ENCODE measurements at places on chromosomes 1 and 21.
A peak's percentile ranks its signal among the peaks of the same experiment; 100 is the strongest.

DNA sequence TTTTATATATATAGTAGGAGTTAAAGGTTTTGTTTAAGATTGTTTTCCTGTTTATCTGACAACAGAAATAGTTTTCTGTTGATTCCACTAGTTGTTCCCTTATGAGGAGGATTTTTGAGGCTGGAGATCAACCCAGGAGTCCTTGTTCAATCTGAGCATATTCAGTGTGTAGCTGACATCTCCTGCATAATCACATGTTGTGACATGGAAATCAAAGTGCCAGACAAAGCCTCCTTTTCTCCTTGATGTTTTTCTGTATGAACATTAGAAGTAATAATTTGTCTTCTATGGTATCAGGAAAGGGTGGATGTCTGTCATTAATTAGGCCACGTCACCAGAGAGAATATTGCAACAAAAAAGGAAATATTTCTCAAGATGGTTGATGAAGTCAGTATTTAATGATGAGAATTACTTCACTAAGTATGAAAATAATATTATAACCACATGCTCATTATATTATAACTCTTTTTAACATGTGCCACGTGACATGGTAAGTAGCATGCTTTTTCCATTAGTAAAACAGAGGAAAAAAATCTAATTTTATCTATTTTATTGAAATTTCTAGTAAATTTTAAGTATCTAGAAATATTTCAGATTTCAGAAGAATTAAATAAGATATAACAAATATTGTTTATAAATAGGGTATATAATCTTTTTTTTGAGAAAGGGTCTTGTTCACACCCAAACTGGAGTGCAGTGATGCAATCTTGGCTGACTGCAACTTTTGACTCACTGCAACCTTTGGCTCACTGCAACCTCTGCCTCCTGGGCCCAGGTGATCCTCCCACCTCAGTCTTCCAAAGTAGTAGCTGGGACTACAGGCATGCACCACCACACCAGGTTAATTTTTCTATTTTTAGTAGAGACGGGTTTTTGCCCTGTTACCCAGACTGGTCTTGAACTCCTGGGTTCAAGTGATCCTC lies 223.5 kb downstream of the HMCN1 start:
- no peak for DNase-seq

DNA sequence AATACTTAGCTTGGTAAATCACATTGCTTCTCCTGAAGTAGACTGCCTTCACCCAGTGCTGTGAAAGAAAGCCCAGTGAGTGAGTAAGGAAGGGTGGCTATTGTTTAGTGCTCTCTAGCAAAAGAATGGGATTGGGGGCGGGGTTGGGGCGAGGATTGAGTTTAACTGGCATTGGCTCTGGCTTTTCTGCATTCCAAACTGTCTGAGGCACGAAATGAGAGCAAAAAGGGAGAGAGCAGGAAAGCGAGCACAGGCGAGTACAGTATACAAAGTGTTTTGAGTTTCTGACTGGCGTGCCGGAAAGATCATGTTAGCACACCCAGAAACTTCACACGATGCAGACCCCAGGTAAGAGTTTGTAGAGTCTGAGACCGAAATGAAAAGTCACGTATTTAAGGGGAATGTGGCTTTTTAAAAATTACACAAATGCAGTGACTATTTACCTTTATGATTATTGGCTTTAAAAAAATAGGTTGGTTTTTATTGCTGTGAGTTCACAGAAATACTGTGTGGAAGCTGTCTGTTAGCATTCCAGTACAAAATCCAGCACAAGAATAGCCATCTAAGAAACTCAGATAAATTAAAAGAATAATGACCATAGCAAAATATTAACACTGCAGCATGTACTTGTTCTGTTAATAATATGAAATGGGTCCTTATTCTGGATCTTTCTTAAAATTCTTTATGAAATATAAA lies 155.4 kb downstream of the CLEC20A start:
- no peak for DNase-seq

GRCh38 chr21:19275065-19275464 lies 871.5 kb upstream of the TMPRSS15 start:
- no peak for DNase-seq

DNA sequence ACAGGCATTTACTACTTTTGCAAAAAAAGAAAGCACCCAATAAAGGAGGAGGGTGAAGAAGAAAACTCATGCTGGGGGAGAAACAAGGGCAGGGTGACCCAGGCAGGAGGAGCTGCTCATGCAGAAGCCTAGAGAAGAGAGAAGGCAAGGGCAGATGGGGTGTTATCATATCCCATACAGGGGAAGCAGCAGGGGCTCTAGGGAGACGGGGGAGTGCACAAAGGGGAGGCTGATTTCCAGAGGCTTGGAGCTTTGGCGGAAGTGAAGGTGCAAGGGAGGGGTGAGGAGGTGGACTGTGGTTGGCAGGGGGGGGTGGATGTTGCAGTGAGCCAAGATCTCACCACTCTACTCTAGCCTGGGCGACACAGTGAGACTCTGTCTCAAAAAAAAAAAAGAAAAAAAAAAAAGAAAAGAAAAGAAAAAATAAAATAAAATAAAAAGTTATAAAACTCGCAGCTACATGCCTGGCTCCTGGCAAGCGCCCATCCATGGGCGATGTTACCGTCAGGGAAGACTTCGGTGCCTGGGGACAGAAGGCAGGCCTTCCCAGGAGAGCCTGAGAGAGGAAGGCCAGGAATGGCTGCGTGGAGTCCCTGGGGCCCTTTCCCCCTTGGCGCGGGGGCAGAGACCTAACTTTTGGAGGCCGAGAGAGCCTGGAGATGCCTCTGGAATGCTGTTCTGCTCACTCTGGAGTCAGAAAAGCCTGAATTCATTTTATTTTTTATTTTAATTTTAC lies 3.3 kb upstream of the FCN3 start:
- no peak for DNase-seq

DNA sequence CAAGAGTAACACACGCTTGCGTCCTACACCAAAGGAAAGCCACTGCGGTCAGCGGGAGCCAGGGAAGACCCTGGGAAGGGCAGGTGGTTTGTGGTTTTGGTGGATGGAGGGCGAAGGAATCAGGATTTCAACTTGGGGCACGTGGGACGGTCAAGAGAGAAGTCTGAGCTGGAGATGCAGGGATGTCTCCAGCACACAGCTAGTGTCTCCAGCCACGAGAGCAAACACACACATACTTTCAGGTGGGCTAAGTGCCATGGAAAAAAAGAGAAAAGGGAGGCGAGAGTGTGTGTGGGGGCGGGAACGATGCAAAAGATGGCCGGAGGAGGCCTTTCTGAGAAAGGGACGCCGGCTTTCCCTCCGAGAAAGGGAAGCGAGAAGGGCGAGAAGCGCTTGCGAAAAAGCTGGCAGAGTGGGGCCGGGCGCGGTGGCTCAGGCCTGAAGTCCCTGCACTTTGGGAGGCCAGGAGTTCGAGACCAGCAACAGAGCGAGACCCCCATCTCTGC lies 1.4 kb upstream of the SRRM1 start:
- peak; percentile 42 for DNase-seq

GRCh38 chr1:83849191-83850061 lies 149.5 kb downstream of the TTLL7 start:
- no peak for DNase-seq

GRCh38 chr21:27359141-27359540 lies 392.3 kb upstream of the ADAMTS5 start:
- no peak for DNase-seq

- no peak for DNase-seq
These were observed 24.1 kb downstream of the SMYD3 start for GRCh38 chr1:246482805-246483568.

- DNase-seq: no peak
These were observed 8.5 kb upstream of the EXO1 start for GRCh38 chr1:241839369-241839979.

DNA sequence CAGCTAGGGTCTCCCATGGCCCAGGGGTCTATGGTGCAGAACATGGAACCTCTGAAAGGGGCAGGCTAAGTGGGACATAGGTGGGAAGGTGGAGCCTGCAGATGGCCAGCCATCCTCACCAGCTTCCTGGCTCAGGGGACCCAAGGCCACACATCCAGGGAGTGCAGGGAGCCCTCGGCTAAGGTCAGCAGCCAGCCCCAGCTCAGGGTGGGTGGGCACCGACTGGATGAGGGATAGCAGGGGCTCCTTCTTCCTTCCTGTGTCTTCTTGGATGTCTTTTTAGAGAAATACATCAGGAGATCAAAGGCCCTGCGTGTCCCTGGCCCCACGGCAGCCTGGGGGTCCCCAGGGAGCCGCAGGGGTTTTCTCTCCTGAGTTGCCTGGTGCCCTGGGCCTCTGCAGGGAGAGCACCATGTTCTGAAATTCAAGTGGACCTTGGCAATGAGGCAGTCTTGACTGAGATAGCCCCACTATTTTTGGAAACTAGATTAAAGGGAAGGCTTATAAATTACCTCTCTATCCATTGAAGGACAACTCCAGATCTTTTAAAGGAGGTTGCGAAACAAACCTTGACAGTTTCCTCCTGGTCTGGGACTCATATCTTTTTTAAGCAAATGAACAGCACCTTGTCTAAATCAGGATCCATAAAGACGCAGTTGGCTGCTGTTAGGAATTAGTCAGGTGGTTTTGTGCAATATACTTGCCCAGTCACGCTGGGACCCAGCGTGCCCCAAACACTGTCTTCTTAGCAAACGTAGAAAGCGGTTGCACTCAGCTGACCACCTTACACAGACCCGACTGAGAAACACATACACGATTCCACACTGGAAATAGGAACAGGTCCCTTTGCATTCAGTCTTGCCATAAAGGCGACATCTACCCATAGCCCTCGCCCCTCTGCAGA lies 242.3 kb downstream of the TOMM20 start:
- no peak for DNase-seq

DNA sequence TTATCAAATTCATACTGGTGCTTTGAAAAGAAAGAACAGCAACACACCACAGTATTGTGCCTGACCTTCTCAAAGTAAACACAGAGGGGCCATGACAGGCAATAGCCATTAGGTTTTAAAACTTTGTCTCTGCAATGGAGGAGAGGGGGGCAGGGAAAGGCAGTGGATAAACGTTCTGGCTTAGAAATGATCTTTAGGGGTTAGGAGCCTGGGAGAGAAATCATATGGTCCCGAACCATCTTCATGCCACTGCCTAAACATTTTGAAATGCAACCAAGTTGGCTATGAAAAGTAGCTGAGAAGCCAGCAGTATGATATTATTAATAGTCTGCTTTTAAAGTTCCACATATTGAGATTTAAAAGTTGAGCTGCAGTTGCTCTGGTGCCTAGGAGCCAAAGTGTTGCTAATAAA lies 39.8 kb downstream of the PLPP3 start:
- DNase-seq: no peak

- no peak for DNase-seq
These were observed 904.2 kb downstream of the ADGRL2 start for GRCh38 chr1:82704966-82705365.

DNA sequence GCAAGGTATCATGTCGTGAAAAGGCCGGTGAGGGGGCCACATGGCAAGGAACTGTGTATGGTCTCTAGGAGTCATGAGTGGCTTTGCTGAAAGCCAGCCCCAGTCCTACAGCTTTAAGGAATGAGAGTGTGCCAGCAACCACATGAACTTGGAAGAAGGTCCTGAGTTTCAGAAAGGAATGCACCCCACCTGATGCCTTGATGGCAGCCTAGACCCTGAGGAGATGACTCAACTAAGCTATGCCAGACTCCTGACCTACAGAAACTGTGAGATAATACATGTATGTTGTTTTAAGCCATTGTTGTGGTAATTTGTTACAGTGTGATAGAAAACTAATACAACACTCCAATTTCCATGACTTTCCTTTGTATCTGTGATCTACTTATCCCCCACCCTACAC lies 33.5 kb upstream of the AKT3 start:
- DNase-seq: no peak

DNA sequence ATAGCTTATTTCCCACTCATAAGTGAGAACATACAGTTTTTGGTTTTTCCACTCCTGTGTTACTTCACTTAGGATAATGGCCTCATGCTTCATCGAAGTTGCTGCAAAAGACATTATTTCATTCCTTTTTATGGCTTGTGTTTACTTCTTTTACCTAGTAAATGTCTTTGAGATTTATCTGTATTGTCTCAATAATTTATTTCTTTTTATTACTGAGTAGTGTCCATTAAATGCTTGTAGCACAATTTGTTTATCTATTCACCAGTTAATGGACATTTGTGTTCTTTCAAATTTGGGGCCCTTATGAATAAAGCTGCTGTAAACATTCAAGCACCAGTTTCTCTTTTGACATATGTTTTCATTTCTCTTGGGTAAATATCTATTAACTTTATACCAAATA lies 86.0 kb downstream of the UCHL5 start:
- no peak for DNase-seq

DNA sequence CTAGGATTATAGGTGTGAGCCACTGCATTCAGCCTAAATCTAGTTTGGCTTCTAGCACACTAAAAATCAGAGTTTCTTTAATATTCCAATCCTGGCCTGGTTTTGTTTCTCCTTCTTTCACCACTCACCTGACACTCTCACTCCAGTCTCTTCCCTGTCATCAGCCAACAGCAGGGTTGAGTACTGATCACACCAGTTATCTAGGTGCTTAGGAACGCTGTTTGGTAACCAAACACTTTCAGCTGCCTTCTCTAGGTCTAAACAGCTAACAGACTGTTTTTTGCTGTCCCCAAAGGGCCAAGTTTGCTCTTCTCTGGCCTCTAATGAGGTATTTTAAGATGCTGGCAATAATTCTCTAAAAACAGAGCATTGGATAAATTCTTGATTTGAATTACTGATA lies 17.7 kb upstream of the FRRS1 start:
- DNase-seq: no peak

DNA sequence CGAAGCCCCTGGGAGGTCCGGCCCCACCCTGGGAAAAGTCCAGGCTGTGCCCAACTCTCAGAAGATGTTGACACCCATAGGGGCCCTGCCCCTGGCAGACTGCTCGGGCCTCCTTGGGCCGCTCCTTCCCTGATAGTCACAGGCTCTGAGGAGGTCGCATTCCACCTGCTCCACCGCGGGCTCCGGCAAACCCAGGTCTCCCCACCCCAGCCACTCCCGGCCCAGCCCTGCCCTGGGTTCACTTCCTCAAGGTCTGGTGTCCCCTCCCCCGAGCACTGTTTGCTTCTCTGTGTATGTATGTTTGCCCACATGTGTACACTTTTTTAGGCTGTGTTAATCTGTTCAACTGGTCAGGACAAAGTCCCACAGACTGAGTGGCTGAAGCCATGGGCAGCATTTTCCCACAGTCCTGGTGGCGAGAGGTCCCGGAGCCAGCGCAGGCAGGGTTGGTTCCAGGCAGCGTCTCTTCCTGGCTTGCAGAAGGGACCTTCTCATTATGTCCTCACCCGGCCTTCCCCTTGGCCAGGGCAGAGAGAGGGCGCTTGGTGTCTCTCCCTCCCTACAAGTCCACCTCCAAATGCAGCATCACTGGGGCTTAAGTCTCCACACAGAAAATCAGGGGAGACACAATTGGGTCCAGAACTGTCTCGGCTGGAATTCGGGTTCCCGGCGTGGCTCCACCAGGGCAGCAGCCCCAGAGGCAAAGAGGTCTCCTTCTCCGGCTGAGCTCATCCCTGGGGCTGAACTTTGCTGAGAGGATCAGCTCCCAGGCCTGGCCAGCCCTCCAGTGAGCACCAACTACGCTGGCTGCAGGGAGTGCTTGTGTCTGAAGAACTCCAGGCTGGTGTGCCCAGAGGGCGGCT lies 10.5 kb upstream of the PRXL2B start:
- DNase-seq: no peak

- no peak for DNase-seq
These were observed 82.8 kb upstream of the ATP1A1 start for GRCh38 chr1:116290085-116290705.

Measured in activated CD4-positive, alpha-beta memory T cell treated with anti-CD3 and anti-CD28 coated beads, Interleukin-2, amount 10 ng/mL, durations not matched to agents 7 days and 5 days (primary cell).